ENCODE measurements at places on chromosomes 1 and 21.

GRCh38 chr1:241841691-241842090 is 6.3 kb upstream of the EXO1 start:
- DNase-seq, result peak; percentile 28

- DNase-seq, result no peak
Measured at GRCh38 chr1:247228133-247228532, 27.7 kb upstream of the VN1R5 start.

DNA sequence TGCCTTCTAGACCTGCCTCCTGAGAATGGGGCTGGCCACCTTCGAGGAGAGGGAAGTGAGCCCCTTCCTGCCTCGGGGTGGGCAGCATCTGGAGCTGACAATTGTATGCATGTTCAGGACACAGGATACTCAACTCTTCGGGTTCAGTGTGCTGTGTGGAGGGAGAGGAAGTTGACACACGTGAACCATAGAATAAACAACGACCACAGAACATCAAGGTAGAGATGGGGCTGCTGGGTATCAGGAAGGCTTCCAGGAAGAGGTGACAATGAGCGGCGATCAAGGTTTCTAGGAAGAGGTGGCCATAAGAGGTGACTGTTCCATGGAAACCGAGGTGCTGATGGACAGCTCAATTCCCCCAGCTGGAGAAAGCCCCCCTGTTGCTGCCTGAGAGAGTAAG is 22.0 kb downstream of the UBIAD1 start:
- DNase-seq, result no peak

GRCh38 chr1:99749504-99750347 is 16.7 kb downstream of the FRRS1 start:
- DNase-seq, result no peak

- no peak for DNase-seq
Measured at GRCh38 chr1:52503706-52504105, 49.2 kb downstream of the TUT4 start.

DNA sequence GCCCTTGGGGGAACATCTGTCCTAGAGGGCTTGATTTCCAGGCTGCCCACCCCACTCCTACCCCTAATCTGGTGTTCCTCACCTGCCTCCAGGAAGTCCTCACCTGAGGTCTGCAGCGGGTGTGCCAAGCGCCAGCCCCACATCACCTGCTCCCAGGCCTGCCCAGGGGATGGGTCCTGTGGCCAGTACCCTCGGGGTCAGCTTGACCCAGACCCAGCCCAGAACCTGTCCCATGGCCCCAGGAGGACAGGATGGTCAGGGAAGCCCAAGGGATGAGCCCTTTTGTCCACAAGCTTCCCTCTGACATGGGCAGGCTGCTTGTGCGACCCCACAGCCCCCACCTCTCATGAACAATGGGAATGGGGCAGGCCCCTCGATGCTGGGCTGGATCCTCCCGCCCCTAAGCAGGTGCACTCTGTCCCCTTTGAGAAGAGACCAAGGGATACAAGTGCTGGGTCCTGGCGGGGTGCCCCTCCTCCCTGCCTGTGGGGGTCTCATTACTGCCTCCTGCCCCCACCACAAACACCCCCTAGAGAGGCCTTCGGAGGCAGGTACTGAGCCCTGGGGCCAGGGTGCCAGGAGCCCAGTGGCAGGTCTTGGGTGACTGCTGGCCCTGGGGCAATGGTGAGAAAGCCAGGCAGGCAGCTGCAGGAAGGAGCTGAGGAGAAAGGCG is 3.2 kb downstream of the MIB2 start:
- no peak for DNase-seq

DNA sequence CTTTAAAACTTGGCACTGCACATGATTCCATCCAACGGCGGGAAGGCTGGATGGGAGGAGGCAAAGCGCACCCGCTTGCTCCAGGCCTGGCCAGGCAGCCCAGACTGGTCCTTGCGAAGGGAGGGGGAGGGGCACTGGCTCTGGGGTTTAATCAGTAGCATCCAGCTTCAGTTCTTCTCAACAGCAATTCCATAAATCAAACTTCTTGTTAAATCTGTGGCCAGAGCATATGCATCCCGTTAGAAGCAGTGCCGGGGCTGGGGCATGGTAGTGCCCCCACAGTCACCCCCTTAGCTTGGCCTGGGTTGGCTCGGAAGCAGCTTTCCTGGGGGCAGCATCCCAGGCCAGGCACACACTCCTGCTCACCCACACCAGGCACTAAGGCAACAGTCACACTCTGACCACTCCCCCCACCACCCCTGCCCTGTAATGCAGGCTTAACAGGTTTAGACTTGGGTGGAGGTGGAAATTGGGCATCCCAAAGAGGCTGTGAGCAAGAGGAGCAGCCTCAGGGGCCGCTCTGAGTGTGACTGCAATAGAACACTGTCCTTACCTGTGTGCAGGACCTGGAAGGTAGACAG is 94.1 kb upstream of the CASZ1 start:
- DNase-seq, result no peak

- DNase-seq, result no peak
Measured at GRCh38 chr1:5947978-5948680, 44.1 kb downstream of the NPHP4 start.

GRCh38 chr1:147273409-147274336 is 31.2 kb downstream of the CHD1L start:
- DNase-seq, result peak; percentile 38

GRCh38 chr1:112699425-112700144 is 7.3 kb downstream of the RHOC start:
- DNase-seq, result no peak

DNA sequence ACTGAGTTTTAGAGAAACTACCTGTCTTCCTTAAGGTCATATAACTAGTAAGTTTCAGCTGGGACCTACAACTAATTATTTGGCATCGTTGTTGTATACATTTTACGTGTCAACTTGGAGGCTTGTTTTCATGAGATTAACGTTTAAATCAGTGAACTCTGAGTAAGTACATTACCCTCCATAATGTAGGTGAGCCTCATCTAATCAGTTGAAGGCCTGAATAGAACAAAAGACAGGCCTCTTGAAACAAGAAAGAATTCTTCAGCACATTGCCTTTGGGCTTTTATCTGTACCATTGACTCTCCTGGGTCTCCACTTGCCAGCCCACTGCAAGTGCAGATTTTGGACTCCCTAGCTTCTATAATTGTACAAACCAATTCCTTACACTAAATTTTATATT is 364.6 kb downstream of the ADGRL2 start:
- DNase-seq, result no peak

DNA sequence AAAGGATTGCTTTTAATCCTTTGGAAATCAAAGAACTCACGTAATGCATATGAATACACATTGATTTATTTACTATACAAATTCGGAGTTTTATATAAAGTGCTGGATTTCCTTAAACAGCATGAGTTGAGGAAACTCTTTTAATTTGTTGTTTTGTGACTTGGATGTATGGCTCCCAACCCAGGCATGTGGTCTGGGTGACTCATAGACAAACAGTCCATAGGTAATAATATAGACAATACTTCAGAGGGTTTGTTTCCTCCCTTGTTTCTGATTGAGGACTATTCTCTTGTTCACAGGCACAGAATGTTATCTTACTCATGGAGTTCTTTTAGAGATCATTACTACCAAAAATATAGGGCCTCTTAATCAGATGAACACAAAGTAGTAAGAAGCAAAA is 43.8 kb downstream of the XPR1 start:
- DNase-seq, result no peak

DNA sequence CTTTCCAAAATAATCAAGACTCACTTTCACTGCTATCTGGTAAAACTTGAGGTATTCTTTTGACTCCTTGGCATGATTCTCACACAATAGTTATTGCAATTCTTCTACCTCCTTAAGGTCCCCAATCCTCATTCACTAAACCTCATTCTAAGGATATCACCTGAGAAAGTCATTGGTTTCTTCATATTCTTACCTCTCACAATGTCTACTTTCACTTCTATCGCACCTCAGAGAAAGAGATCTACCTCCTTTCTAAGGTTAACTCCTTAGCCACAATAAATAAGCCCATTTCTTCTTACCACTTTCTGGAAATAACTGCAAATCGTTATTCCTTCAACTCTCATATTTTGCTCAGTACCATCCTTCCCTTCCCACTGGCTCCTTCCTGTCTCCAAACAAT is 18.7 kb downstream of the HNRNPR start:
- DNase-seq, result no peak

- no peak for DNase-seq
Measured at GRCh38 chr1:227035316-227035715, 95.2 kb downstream of the COQ8A start.

DNA sequence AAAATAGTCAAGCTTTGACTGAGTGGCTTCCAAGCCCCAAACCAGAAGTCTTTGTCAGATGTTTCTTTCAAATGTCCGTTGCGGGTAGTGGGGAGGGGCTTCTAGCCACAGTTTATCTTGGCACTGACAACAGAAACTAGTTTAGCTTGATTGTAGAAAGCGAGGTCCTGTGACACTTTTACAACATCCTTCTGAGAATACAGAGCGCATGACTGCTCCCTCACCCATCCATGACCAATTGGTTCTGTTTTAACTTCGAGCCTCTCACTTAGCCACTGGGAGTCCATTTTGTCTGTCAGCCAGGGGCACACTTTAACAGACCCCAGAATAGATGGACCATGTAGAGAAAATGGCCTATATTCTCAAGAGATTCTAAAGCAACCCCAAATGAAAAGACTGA is 199.2 kb upstream of the ST6GALNAC5 start:
- DNase-seq, result no peak

GRCh38 chr1:52032785-52033131 is 852 bp downstream of the KTI12 start:
- DNase-seq, result no peak

- no peak for DNase-seq
Measured at GRCh38 chr1:162639718-162640117, 7.5 kb downstream of the DDR2 start.

DNA sequence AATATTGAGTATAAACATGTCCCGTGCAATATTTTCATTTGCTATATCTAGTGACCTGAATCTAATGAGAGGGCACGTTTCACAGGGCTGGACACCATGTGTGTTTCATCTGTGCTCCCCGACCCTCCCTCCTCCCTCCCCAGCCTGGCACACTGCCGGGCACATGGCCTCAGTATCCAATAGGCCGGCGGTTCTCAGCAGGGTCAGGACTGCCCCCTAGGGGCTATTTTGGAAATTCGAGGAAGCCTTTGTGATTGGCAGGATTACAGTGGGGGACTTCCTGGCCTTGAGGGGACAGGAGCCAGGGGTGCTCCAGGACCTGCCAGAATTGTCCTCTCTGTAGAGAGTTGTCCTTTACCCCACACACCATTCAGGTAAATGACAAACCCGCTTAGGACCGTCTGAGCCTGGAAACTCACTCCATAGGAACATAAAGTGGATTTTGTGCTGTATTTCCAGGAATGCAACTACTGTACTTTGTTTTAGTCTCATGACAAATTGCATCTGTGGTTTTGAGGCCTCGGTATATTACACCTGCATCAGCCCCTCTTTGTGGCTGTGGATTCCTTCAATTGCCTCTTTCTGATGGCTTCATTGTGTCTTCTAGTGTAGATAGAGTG is 109.5 kb upstream of the SIM2 start:
- DNase-seq, result no peak

DNA sequence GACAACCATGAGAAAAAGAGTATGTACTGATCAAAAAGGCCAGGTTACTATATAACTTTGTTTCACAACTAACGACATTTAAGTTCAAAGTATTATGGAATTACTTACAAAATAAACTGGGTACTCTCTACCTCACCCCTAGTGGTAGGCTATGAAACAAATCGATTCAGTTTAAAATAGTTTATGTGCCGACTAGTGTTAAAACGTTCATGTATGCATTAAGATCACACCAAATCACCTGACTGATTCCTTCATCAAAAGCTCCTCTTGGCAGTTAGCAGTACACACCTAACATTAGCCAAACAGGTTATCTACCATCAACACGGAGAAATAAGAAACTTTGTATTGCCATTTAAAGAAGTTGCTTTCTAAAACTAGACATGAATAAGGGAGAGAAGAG is 137.1 kb downstream of the AKT3 start:
- peak; percentile 46 for DNase-seq

DNA sequence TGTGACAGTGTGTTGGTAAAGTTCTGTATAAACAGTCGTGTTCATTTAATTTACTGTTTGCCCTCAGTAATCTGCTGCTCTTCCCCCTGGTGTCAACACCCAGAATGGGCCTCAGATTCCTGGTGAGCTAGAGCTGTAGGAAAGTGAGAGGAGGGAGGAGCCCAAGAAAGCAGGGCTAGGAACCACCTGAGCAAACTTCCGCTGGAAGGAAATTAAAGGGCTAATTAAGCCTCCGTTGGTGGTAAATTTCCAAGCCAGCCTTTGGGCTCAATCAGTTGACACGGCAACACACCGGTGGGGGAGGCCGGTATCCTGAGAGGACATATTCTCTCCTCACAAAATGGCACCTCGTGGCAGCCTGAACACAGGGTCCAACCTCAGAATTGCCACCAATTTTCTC is 32.9 kb downstream of the RAB3B start:
- DNase-seq, result peak; percentile 75

GRCh38 chr1:246797597-246797996 is 73.4 kb downstream of the SCCPDH start:
- DNase-seq, result no peak

DNA sequence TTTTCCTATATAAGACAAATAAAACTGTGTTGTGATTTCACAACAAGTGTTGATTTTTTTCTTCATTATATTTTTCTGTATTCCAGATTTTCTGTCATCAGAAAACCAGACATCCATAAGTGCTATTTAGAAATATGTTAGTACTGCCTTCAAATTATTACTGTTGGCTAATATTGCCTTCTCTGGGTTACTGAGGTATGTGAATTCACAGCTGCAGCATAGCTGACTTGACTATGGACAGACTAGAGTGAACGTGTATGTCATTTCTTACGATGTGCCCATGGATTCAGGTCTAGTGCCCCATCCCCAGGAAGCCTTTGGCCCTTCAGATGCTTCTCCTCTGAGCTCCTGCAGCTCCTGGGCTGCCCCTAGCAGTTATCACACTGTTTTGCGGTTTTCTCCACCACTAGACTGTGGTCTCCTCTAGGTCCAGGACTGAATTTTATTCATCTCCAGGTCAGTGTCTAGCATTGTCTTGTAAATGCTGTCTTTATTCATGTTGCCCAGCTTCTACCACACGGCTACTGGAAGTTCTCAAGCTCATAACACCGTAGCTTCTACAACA is 118.5 kb downstream of the FGGY start:
- no peak for DNase-seq

DNA sequence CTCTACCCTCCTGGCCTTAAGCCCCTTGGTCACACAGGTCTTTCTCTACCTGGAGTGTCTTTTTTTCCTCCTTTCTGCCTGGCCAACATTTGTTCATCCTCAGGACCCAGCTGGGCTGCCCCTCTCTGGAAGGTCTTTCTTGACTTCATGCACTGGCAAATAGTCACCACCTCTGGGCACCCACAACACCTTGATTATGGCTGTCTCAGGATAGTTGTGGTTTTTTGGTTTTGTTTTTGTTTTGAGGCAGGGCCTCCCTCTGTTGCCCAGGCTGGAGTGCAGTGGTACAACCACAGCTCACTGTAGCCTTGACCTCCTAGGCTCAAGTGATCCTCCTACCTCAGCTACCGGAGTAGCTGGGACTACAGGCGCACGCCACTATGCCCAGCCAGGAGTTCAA is 10.8 kb downstream of the RPS6KA1 start:
- DNase-seq, result no peak

GRCh38 chr1:221405146-221405545 is 336.7 kb downstream of the DUSP10 start:
- DNase-seq, result no peak

- DNase-seq, result no peak
Measured at GRCh38 chr1:39466413-39467107, 24.9 kb upstream of the BMP8A start.

- DNase-seq, result no peak
Measured at GRCh38 chr21:30193201-30193600, 22.7 kb downstream of the CLDN8 start.

GRCh38 chr1:96721416-96722160 is at the start of gene PTBP2:
Gene PTBP2, plus strand, starts transcription at chr1:96721784. Its CDS starts 81 bp downstream, at chr1:96721865.
- peak; percentile 85 for DNase-seq

Measured in NCI-H774 (cell line).